T-cell (primary cell): ENCODE measurements at places on chromosomes 11 and 22. TPM values are rescaled to one million over a fixed set of nuclear protein-coding genes. Genes with fewer than 3 reads are reported as not detected.

RTCB gene
- total RNA-seq = 45.2 TPM

TBC1D10A gene
- total RNA-seq = 56.2 TPM

KCNJ5 gene
- not detected for total RNA-seq

APOA4 gene
- total RNA-seq = not detected

APLNR gene
- total RNA-seq = not detected

CARNS1 gene
- 9.8 TPM for total RNA-seq

CNGA4 gene
- total RNA-seq = 0.36 TPM

OSM gene
- total RNA-seq = 5.9 TPM

SYT8 gene
- total RNA-seq = not detected

TRIM49B gene
- not detected for total RNA-seq

SPTBN2 gene
- 0.28 TPM for total RNA-seq

FOXRED2 gene
- 3.0 TPM for total RNA-seq

SLC22A8 gene
- total RNA-seq = not detected

PDGFB gene
- total RNA-seq = 2.9 TPM

NXPE1 gene
- not detected for total RNA-seq

NUCB2 gene
- 82.2 TPM for total RNA-seq

WNT7B gene
- 0.15 TPM for total RNA-seq

WBP2NL gene
- 1.5 TPM for total RNA-seq

PNPLA5 gene
- not detected for total RNA-seq
